ENCODE measurements at places on chromosomes 1 and 21. TPM values are rescaled to one million over a fixed set of nuclear protein-coding genes. Genes with fewer than 3 reads are reported as not detected.
A peak's percentile ranks its signal among the peaks of the same experiment; 100 is the strongest.

- peaks cover 22% of the 10 kb centered on the region for H3K36me3 ChIP-seq
- no peak overlapping the region for H3K4me3 ChIP-seq
- no peaks in the 10 kb centered on the region for H3K4me1 ChIP-seq
- H3K27me3 ChIP-seq = no peaks in the 10 kb centered on the region
- DNase-seq = no peak
Measured at GRCh38 chr1:151661751-151662150, 49.9 kb downstream of the SNX27 start.

GRCh38 chr21:35716876-35717565 is 343.3 kb downstream of the SETD4 start:
- no peak overlapping the region for H3K4me3 ChIP-seq
- no peak overlapping the region for H3K27ac ChIP-seq
- no peak for DNase-seq
- no peaks in the 10 kb centered on the region for H3K4me1 ChIP-seq
- H3K27me3 ChIP-seq = peaks cover 24% of the 10 kb centered on the region
- H3K36me3 ChIP-seq = no peaks in the 10 kb centered on the region

DNA sequence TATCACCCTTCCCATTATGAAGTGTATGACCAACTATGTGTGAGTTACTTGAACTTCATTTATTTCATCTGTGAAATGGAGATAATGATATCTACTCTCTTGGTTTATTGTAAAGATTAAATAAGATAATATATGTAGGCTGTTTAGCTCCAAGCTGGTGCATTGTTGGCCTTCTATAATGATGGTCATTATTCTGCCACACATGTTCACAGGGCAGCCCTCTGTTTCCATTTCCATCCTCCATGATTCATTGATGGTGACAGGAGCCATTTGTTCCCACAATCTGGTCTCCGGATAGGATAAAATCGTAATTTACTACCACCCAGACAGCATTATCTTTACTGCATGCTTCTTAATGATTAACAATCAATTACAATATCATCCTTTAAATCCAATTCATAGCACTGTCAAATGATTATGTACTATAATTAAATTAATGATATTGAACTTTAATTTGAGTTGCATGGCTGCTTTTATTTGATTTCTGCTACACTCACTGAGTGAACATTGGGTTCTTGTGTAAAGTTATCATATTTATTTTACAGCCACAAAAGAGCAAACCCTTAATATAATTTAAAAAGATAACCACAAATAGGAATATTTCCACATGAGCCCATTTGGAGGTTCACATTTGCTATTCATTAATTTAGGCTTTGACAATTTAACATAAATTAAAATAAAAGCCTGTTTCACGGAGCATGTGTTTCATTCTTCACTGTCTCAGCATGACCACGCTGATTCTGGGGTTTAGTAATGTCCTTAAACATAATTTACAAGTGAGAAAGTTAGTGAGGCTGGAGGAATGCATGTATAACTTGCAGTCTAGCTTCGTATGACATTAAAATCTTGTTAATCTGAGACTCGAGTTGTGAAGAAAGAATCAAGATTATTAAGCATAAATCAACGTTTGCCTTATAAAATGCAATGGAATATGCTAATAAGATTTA is 596.4 kb upstream of the ZRANB2 start:
- peak; percentile 74 for DNase-seq
- H3K27ac ChIP-seq = no peak overlapping the region
- H3K36me3 ChIP-seq = no peaks in the 10 kb centered on the region
- H3K4me3 ChIP-seq = no peak overlapping the region
- peaks cover 17% of the 10 kb centered on the region for H3K4me1 ChIP-seq

- H3K27ac ChIP-seq = no peak overlapping the region
- peaks cover 72% of the 10 kb centered on the region for H3K36me3 ChIP-seq
- H3K27me3 ChIP-seq = no peaks in the 10 kb centered on the region
- DNase-seq = no peak
- no peak overlapping the region for H3K4me3 ChIP-seq
Measured at GRCh38 chr1:17020502-17020901, 8.8 kb upstream of the ATP13A2 start.

GRCh38 chr21:29394051-29394450 is 95.3 kb downstream of the BACH1 start:
- no peaks in the 10 kb centered on the region for H3K36me3 ChIP-seq
- H3K27ac ChIP-seq = no peak overlapping the region
- no peaks in the 10 kb centered on the region for H3K27me3 ChIP-seq

- no peak overlapping the region for H3K27ac ChIP-seq
- H3K4me3 ChIP-seq = no peak overlapping the region
- DNase-seq = no peak
- no peaks in the 10 kb centered on the region for H3K36me3 ChIP-seq
Measured at GRCh38 chr1:228884196-228884595, 148.9 kb downstream of the RHOU start.

DNA sequence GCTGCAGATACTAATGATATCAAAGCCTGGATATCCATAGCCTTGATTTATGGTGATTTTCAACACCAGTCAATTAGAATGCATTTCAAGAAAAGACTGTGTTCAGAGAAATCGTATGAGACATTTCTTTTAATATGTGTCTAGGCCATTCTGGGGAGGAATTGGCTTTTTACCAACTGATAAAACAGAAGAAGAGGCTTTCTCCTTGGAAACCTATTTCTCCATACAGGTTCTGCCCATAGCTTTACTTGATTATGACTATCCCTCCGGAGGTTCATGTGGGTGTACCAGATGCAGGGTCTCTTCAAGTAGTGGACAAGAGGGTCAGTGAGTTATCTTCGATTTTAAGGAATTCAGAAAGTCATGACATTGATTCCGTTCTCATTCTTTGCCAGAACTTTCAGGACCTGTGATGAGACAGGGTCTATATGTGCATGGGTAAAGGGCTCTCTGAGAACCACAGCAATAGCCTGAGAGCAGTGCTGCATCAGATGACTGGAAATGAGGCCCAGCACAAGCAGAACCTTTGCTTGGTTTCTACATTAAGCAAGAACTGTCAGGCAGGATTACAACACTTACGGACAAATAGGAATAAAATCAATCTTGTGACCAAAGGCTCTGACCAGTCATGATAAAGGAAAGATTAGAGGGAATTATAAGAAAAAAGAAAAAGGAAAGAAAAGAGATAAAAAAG is 263.7 kb upstream of the SGIP1 start:
- no peak overlapping the region for H3K4me3 ChIP-seq
- no peak for DNase-seq
- H3K4me1 ChIP-seq = peaks cover 57% of the 10 kb centered on the region
- peak overlapping the region; percentile 87 for H3K27ac ChIP-seq

- H3K36me3 ChIP-seq = no peaks in the 10 kb centered on the region
- no peak overlapping the region for H3K4me3 ChIP-seq
- DNase-seq = no peak
- no peaks in the 10 kb centered on the region for H3K4me1 ChIP-seq
- H3K27ac ChIP-seq = no peak overlapping the region
Measured at GRCh38 chr1:205668951-205669340, 11.4 kb downstream of the SLC45A3 start.

GRCh38 chr1:27152004-27152828 is 2.7 kb downstream of the SLC9A1 start:
- no peaks in the 10 kb centered on the region for H3K27me3 ChIP-seq
- DNase-seq = no peak
- H3K27ac ChIP-seq = no peak overlapping the region
- H3K4me1 ChIP-seq = peaks cover 22% of the 10 kb centered on the region

GRCh38 chr1:27528818-27529703 is 39.1 kb upstream of the WASF2 start:
- H3K4me1 ChIP-seq = peaks cover 48% of the 10 kb centered on the region
- H3K36me3 ChIP-seq = no peaks in the 10 kb centered on the region
- no peaks in the 10 kb centered on the region for H3K27me3 ChIP-seq
- no peak overlapping the region for H3K27ac ChIP-seq
- DNase-seq = no peak

GRCh38 chr1:31703431-31704270 is at the start of gene COL16A1:
TSS of gene COL16A1 (minus strand) at chr1:31704017. CDS start at chr1:31702193, 1,824 bp downstream.
- peak within 1 kb of the TSS; percentile 41 for H3K4me3 ChIP-seq
- no peaks in the 10 kb centered on the region for H3K36me3 ChIP-seq
- H3K27ac ChIP-seq = peak within 1 kb of the TSS; percentile 75
- peaks cover 59% of the 10 kb centered on the region for H3K4me1 ChIP-seq
- peak; percentile 50 for DNase-seq
- no peaks in the 10 kb centered on the region for H3K27me3 ChIP-seq

GRCh38 chr1:240591564-240591963 is 20.4 kb downstream of the GREM2 start:
- peaks cover 2% of the 10 kb centered on the region for H3K27me3 ChIP-seq
- H3K4me1 ChIP-seq = no peaks in the 10 kb centered on the region
- no peak overlapping the region for H3K4me3 ChIP-seq
- no peak overlapping the region for H3K27ac ChIP-seq
- no peak for DNase-seq

DNA sequence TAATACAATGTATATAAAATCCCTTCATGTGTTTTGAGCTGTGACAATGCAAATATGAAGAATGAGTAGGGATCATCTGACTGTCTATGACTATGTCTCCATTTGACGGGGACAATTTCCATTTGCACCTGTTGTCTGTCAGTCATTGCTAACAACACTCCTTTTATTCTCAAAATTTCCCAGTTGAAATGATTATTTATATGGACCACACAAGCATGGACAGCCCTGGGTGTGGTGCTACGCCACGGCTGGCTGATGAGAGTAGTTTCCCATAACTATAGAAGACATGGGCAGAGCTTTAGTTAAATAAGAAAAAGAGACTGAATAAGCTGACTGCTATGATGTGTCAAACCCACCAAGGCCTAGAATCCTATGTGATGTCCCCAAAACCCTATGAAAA is 135.8 kb downstream of the MAP3K21 start:
- H3K27ac ChIP-seq = no peak overlapping the region
- H3K4me1 ChIP-seq = no peaks in the 10 kb centered on the region
- peaks cover 3% of the 10 kb centered on the region for H3K27me3 ChIP-seq
- H3K4me3 ChIP-seq = no peak overlapping the region
- H3K36me3 ChIP-seq = no peaks in the 10 kb centered on the region
- no peak for DNase-seq

GRCh38 chr1:58434607-58435006 is 111.9 kb downstream of the OMA1 start:
- H3K27ac ChIP-seq = no peak overlapping the region
- peak; percentile 19 for DNase-seq

GRCh38 chr1:207647671-207648333 is 2.9 kb downstream of the CR1L start:
- no peaks in the 10 kb centered on the region for H3K36me3 ChIP-seq
- peaks cover 47% of the 10 kb centered on the region for H3K27me3 ChIP-seq
- no peaks in the 10 kb centered on the region for H3K4me1 ChIP-seq
- no peak overlapping the region for H3K4me3 ChIP-seq
- no peak for DNase-seq

- no peaks in the 10 kb centered on the region for H3K4me1 ChIP-seq
- DNase-seq = no peak
- no peak overlapping the region for H3K4me3 ChIP-seq
Measured at GRCh38 chr1:7967196-7967595, 5.7 kb downstream of the PARK7 start.

DNA sequence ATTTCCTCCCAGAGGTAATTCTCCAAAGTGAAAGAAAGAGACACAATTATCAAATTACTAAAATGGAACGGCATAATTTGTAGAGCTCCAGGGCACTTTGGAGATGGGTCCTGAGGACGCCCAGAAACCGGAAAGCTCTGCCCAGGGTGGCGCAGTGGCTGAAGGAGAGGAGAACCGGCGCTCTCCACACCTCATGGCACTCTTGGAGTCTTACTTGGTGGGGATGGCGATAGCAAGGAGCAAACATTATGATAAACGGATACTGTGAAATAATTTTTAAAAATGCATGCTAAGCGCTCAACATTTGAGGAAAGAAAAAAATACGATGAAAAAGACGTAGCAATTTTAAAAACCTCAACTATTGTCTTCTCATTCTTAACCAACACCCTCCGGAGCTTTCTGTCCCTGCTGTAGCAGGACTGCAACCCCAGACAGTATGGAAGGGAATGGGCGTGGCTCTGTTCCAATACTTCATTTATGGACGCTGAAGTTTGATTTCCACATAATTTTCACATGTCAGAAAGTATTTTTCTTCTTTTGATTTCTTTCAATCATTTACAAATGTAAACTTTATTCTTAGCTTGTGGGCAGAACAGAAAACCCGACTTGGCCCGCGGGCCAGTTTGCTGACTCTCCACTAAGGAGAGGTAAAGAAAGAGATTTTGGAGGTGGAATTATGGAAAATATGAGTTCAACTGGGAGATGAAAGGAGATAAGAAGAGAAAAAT is 1.1 kb downstream of the S100A11 start:
- DNase-seq = peak; percentile 68
- peaks cover 23% of the 10 kb centered on the region for H3K36me3 ChIP-seq
- peaks cover 7% of the 10 kb centered on the region for H3K27me3 ChIP-seq
- H3K27ac ChIP-seq = peak overlapping the region; percentile 76
- peak overlapping the region; percentile 57 for H3K4me3 ChIP-seq

DNA sequence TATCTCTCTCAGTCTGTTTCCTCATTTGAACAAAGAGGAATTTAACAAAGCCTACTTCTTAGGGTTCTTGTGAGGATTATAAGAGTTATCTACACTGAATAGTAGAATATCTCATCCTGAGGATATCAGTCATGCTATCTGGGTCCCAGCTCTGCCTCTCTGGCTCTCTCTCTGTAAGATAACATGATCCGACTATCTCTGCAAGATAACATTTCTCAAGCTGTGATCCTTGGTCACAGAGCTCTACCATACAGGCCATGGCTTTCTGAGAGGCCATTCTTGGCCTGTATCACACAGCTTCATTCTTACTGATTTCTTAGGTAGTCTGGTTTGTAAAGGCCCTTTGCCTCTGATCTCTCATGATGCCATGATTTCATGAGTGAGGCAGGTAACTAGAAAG is 71.0 kb upstream of the TRABD2B start:
- no peak overlapping the region for H3K4me3 ChIP-seq
- no peak for DNase-seq
- peaks cover 2% of the 10 kb centered on the region for H3K27me3 ChIP-seq
- H3K4me1 ChIP-seq = no peaks in the 10 kb centered on the region
- no peaks in the 10 kb centered on the region for H3K36me3 ChIP-seq
- no peak overlapping the region for H3K27ac ChIP-seq

- peak overlapping the region; percentile 32 for H3K27ac ChIP-seq
- no peaks in the 10 kb centered on the region for H3K27me3 ChIP-seq
- peak; percentile 57 for DNase-seq
- H3K4me1 ChIP-seq = no peaks in the 10 kb centered on the region
- no peaks in the 10 kb centered on the region for H3K36me3 ChIP-seq
Measured at GRCh38 chr1:1200876-1201810, 5.2 kb downstream of the TNFRSF18 start.

- no peak for DNase-seq
- no peaks in the 10 kb centered on the region for H3K27me3 ChIP-seq
- H3K27ac ChIP-seq = no peak overlapping the region
- H3K4me1 ChIP-seq = peaks cover 9% of the 10 kb centered on the region
- H3K36me3 ChIP-seq = no peaks in the 10 kb centered on the region
Measured at GRCh38 chr1:172084876-172085275, 243.6 kb downstream of the DNM3 start.

VANGL2 gene
- total RNA-seq = 20.9 TPM

KCNA3 gene
- 0.43 TPM for total RNA-seq

AMY2A gene
- total RNA-seq = not detected

IGSF5 gene
- total RNA-seq = not detected

KCNJ9 gene
- not detected for total RNA-seq
